Mesothelial cell of epicardium (in vitro differentiated cells): ENCODE measurements at places on chromosomes 12 and 14. TPM values are rescaled to one million over a fixed set of nuclear protein-coding genes. Genes with fewer than 3 reads are reported as not detected.

PCED1B gene
- total RNA-seq, result 2.8 to 4.8 TPM (median 3.1 TPM) in 3 replicates

DNA sequence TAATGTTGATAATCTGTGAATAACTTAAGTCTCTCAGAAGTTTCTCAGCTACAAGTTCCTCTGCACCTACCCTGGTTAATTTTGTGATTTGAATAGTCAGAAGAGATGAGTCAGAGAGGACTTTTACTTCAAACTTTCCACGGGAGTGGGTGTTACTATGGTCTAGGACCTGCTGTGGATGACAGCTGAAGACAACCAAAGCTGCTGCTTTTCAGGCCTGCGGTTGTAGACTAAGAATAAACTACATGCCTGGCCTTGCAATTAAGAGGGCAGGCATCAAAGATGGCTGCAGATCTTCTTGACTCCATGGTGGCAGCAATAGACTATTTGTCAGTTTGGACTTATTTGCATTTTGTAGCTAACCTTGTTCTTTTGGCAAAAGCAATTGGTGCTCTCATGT lies 227.1 kb upstream of the KRR1 start:
- DNase-seq, result no peak

TRIM9 gene
- 8.4 to 11.3 TPM (median 8.9 TPM) in 3 replicates for total RNA-seq

AQP6 gene
- total RNA-seq, result 0.11 to 0.16 TPM (median 0.11 TPM) in 3 replicates

GRCh38 chr12:8996682-8997405 lies 7.5 kb downstream of the KLRG1 start:
- DNase-seq, result no peak

DNA sequence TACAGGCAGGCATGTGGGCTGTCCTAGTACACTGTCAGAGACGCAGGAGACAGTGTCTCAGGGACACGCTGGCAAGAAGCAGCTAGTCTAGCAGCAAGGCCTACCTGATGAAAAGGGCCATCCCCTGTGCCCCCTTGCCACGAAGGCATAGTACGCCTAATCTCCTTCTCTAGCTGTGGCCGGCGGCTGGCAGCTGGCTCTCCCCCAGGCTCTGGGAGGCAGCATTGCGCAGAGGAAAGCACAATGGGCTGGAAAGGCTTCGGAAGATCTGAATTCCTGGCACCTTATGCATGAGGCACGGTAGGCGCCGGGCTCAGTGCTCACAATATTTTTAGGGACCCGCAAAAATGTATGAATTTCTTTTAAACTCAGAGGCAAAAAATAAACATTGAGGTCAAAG lies 16.0 kb upstream of the PLEKHH1 start:
- no peak for DNase-seq

MYF5 gene
- not detected in 3 replicates for total RNA-seq

DNA sequence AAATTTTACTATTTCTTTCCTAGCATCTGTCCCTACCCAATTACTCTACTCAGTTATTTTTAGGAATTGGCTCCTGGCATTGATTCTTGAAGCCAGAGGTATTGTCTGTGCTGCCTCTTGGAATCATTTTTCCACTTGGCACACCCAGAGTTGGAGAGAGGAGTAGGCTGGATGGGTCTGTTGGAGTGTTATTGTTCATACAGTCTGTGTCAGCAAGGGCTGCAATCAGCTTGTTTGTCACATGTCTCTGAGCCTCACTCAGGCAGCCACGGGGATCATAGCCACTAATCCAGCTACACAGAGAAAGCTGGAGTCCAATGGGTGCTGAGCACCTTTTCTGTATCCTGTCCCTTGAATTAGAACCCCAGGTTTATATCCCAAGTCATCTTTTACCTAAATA lies 176.0 kb upstream of the DYRK2 start:
- no peak for DNase-seq

DNA sequence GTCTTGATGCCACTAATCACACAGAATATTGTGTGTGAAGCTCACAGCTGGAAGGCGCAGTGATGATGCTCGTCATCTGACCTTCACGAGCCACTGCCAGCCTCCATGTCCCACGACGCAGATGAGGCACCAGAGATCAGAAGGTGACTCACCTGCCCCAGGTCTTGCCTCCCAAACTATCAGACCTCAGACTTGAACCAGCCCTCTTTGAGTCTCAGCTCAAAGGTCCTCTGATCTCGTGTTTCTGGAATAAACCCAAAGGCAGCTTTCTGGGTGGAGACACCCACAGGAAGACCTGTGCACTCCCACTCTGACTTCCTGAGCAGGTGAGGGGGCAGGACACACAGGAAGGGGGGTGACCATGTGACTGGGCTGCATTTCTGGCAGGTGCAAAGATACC lies 19.6 kb upstream of the CHGA start:
- no peak for DNase-seq

DNA sequence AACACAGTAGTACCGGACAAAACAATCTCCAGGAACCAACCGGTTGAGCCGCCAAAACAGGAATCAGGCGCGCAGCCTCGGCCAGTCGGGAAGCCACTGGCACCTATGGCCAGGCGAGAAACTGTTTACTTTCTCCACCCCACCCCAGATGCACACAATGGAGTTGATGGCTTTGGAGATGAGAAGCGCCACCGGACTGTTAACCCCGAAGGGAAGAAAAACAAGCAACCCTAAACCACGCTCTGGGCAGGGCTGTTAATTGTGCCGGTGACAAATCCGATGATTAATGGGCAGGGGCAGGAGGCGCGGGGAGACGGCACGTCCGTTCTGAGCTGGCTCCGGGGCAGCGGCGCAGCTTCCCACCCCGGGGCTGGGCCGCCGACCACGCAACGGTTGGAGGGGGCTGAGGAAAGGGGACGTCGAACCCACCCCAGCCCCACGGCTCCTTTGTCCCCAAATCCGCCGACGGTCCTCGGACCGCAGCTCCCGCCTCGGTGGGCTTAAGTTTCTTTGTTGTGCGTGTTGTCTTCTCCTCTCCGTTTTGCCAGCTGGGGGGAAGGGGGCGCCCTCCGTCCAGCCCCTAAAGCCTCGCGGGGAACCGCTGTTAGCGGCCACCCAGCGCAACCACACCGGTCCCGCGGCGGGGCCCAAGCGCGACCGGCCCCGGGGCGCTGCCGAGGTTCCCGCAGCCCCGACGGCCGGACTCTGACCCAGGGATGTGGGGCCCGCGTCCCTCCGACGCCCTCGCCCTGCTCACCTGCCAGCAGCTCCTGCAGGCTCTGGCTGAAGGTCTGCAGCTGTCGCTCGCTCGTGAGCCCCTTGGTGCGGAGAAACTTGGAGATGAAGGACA lies 790 bp downstream of the BTG1 start:
- DNase-seq, result peak; percentile 66

GRCh38 chr12:17357396-17357795 lies 732.6 kb downstream of the RERGL start:
- DNase-seq, result no peak

- DNase-seq, result no peak
These were observed 375.1 kb upstream of the DDHD1 start for GRCh38 chr14:53528185-53528671.

DNA sequence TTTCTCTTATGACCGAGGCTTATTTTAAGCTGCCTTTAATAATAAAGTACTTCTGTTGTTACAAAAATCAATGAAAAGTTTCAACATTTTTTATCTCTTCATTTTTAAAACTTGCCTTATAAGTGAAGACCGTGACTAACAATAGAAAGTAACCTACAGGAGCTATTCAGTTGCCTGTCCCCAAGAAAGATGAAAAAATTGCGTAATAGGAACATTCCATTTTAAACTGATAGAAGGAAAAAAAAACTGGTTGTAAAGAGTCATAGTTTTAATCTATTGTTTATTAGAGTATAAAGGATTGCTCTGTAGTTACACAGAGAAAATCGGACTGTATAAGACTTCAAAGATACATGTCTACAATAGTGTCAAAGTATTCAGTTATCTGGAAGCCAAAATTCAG lies 83.3 kb downstream of the DAAM1 start:
- DNase-seq, result no peak

OTOGL gene
- total RNA-seq, result 0.45 to 0.60 TPM (median 0.51 TPM) in 3 replicates
